ENCODE measurements at places on chromosomes 4 and X. TPM values are rescaled to one million over a fixed set of nuclear protein-coding genes. Genes with fewer than 3 reads are reported as not detected.

DNA sequence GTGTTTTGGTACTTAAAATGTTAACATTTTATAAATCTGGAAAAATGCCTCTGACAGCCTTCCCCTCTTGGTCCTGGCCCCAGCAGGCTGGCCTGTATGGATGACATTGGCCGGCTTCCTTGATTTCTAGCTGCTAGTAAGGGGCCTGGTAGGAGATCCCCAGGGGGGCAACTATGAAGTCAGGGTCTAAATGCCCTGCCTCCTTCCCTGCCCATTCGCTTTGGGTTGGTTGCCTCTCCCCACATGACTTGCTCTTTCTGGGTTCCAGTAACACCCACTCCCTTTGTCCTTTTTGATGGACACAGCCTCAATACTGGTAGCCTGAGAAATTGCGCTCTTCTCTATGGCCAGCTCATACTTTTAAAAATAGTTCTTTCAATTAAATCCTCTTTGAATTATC, 78.0 kb upstream of the MAD2L1 start:
- no peaks in the 10 kb centered on the region for H3K4me1 ChIP-seq
- no peak overlapping the region for H3K27ac ChIP-seq
- H3K36me3 ChIP-seq = no peaks in the 10 kb centered on the region
- DNase-seq = no peak
- no peaks in the 10 kb centered on the region for H3K27me3 ChIP-seq

GRCh38 chr4:99336553-99336952, 15.4 kb upstream of the ADH1B start:
- H3K27ac ChIP-seq = no peak overlapping the region
- DNase-seq = no peak
- no peaks in the 10 kb centered on the region for H3K4me1 ChIP-seq
- no peaks in the 10 kb centered on the region for H3K36me3 ChIP-seq
- H3K4me3 ChIP-seq = no peak overlapping the region

DNA sequence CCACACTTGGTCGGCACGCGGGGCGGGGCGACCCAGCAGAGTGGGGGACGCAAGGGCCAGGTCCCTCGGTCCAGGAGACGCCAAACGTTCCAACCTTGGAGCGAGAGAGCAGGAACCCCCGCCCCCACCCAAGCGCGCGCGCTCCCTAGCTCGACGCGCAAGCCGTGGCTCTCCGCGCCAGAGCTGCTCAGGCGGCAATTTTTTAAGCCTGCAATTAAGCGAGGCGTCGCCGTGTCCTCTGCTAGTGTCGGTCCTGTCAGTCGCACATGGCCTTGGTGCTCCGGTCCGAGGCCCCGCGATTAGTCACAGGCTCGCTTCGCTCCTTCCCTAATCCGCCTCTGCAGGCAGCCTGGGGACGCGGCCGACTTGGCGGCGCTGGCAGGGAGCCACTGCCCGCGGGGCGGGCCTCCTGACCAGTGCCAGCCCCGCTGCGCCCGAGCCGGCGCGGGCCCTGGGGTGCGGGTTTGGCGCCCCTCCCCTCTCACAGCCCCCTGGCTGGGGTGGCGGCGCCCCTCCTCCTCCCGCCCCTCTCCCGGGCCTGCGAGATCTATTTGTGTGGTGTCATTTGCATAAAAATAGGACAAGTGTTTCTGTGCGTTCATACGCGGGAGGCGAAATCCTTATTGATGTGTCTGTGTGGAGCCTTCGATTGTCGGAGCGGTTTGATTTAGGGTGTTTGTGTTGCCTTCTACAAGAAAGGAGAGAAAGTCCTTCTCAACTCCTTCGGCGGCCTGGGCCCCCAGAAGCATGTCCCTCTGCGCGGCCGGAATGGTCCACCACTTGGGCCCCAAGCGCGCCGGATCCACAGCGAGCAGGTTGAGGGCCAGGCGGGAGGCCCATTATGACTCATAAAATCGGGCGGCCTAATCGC, 9.8 kb upstream of the BCOR start:
- DNase-seq = peak; percentile 76
- no peaks in the 10 kb centered on the region for H3K4me1 ChIP-seq
- H3K27me3 ChIP-seq = peaks cover 5% of the 10 kb centered on the region
- peak overlapping the region; percentile 88 for H3K27ac ChIP-seq

SYNPO2 gene
- 15.1 TPM for polyA plus RNA-seq

All from small intestine (tissue), 16 donors.